ENCODE measurements at places on chromosomes 2 and 18.

GRCh38 chr18:28005164-28005563 lies 171.8 kb downstream of the CDH2 start:
- no peak for DNase-seq

DNA sequence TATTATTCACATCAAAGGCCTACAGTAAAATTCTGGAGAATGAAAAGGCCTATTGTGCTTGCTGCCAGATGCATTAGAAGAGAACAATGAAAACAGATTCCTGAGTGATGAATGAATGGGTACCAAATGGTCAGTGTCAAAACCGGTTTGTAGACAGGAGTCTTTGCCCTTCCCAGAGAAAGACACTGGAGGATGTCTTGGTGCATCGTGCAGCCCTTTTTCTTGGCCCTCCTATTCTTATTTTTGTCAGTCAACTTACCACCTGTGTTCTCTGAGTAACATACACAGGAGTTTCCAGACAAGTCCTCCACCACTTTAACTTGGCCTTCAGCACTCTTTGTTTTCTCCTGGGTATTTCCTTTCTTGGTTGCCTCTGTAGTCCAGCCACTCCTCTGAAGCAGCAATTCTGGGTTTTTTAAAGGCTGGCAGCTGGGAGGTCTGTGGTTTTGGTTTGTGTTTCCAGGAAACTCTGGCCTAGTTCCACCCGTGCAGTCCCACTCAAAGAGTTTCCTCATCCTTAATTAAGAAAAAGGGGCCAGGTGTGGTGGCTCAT lies 29.4 kb downstream of the PSTPIP2 start:
- DNase-seq, result no peak

GRCh38 chr2:126915903-126916302 lies 17.2 kb downstream of the TEX51 start:
- DNase-seq, result no peak

DNA sequence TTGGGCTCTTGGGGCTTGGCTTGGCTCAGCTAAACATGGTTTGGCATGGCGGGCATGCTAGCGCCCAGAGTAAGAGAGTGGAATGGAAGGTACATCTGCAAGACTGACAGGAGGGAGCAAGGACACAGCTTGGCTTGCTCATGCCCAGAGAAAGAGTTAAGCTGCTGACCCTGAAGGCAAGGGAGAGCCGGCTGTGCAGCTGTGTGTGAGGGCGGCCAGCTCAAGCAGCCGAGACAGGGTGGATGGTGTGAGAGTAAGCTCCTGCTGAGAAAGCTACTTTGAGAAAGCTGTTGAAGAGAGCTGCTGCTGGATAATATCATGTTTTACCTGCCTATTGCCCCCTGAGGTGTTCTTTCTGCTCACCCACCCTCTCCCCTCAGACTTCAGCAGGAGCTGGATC lies 135.6 kb downstream of the CCBE1 start:
- DNase-seq, result no peak

DNA sequence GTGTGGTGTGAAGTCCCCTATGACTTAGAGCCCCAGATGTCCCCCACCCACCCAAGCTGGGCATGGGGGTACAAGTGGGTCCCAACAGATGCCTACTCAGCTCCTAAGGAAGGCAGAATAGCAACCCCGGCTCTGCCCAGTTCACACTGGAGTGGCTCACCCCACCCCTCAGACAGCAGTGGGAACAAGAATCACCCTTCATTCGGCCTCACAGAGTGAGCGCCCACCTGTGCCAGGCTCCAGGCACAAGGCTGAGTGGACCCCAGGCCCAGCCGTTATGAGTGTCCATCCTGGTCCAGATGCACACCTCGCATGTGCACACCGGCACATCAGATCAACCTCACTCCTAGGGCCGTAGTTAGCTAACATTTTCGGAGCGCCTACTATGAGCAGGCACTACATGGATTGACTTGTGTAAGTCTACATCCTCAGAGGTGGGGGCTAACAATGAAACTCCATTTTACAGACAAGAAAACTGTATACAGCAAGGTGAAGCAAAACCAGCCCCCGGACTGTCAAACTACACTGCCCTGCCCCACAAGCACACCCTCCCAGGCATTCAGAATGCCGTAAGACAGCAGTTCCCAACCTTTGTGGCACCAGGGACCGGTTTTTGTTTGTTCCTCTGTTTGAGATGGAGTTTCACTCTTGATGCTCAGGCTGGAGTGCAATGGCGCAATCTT lies 2.8 kb upstream of the ASTL start:
- no peak for DNase-seq

DNA sequence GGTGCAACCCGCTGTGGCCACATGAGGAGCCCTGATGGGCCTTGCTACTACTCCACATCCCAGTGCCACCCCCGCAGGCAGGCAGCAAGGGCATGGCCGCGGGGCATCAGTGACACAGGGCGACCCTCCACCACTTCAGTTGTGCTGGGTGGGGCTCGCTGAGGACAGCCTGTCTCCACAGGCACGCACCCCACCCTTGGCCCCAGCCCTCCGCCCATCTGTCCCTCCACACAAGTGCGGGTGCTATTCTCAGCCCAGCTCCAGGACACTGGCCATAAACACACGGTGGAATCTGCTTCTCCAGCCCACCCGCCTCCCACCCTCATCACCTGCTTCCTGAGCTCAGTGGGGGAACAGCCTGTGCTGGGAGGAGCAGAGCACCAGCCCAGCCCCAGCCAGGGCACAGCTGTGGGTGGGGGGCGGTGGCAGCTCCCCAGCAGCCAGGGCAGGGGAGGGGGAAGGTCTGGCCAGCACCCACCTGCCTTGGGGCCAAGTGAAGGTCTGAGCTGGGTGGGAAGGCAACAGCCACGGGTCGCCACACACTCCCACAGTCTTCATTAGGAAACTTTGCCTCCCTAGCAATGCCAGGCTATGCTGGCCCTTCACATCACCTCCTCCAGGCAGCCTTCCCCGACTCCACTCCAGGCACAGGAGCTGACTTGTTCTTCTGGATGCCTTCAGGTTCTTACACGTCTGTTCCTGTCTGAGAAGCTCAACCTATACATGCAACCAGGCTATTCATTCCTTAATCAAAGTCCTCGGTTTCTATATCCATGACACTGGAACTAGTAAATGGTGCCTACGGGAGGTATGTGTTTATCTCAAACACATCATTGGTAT lies 16.5 kb downstream of the BIN1 start:
- DNase-seq, result no peak

DNA sequence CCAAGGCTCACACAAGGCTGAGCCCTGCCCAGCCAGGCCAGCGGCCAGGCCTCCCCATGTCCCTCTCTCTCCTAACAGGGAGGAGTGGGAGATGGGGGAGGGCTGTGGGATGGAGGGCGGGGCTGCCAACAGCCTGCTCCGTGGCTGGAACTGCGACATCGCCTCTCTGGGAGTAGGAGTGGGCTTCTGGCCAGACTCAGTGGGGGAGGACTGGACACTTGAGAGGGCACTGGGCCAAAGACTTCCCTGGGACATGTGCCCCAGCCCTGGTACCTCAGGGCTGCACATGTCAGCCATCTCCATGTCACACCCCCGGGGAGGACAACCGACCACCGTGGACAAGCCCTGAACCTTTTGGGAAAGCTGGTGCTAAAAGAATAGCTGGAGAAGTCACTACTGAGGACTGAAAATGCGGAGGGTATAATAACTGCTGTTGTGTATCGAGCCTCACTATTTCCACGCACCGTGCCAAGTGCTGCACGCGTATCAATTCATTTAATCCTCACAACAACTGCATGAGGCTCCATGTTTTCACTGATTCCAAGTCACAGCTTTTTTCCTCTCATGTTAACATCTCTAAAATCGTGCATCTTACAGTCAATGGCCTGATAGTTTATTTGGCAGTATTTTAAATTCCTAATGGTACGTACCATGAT lies 127.3 kb downstream of the MSH2 start:
- no peak for DNase-seq

GRCh38 chr18:12044591-12044990 lies 49.1 kb upstream of the ANKRD62 start:
- no peak for DNase-seq

GRCh38 chr2:55133467-55134315 lies 83.4 kb upstream of the RTN4 start:
- DNase-seq, result peak; percentile 58

DNA sequence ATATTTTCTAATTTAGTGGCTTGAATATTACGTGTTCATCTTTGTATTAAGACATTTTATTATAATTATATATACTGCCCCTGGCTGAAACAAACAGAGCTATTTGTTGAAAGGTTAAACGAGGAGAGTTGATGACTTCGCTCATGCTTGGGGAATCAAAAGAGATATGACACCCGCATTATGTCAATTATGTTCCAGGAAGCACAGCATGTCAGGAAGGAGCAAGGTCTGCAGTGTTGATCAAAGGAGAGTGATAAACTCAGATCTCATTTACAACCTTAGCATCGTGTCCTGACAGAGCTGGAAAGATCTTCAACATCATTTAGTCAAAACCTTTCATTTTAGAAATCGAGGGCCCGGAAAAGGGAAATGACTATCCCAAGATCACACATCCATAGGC lies 510.1 kb downstream of the TDRD15 start:
- no peak for DNase-seq

DNA sequence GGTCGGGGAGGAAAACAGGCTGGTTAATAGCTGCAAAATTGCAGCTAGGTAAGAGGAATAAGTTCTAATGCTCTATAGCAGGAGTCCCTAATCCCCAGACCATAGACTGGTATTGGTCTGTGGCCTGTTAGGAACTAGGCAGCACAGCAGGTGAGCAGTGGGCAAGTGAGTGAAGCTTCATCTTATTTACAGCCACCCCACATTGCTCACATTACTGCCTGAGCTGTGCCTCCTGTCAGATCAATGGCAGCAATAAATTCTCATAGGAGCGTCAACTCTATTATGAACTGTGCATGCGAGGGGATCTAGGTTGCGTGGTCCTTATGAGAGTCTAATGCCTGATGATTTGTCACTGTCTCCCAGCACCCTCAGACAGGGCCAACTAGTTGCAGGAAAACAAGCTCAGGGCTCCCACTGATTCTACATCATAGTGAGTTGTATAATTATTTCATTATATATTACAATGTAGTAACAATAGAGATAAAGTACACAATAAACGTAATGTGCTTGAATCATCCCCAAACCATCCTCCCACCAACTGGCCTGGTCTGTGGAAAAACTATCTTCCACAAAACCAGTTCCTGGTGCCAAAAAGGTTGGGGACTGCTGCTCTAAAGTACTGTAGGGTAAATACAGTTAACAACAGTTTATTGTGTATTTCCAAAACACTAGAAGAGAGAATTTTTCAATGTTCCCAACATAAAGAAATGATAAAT lies 91.7 kb upstream of the TFCP2L1 start:
- DNase-seq, result no peak

GRCh38 chr18:5568416-5568815 lies 24.6 kb upstream of the EPB41L3 start:
- no peak for DNase-seq

- DNase-seq, result no peak
Observed at GRCh38 chr2:240906141-240906910, at the start of gene CROCC2. CROCC2 (plus strand) TSS chr2:240906336; CDS start chr2:240906514, 178 bp downstream.

DNA sequence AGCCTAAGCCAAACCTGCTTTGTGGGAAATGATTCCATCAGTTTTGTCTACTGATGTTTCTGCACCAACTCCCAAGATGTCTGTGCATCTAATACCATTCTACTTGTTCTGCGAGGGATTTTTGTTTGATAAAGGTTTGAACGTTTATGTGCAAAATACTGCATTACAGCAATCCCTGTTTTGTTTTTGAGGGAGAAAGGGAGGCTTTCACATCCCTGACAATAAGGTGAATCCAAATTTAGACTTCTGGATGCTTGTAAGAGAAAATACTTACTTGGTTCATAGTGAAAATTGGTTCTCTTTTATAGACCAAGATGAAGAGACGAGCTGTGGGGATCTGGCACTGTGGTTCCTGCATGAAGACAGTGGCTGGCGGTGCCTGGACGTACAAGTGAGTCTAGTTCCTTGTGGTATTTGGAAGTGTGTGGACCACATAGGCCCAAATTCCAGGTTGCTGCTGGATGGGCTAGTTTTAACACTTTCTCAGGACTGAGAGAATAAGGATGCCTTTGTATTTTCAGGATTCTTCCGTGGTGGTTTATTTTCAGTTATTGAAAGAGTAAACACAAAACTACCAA lies 1.1 kb downstream of the RPL37A start:
- DNase-seq, result no peak

GRCh38 chr2:72719416-72719815 lies 106.4 kb downstream of the EXOC6B start:
- no peak for DNase-seq

DNA sequence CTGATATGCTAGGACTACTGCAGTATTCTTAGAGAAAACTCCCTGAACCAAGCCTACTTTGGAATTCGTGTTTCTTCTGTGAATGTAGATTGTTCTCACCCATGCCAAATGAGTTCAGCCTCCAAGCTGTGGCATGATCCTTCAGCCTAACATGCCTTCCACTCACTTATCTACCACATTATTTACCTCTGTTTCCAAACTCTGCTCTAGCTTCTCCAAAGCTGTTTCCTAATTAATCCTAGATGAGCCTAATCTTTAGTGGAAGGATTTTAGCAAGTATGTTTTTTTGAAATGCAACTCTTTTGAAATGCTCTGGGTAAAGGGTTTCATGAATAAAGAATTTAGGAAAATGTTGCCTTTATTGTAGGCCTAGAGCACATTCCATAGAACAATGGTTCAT lies 152.9 kb upstream of the MMADHC start:
- no peak for DNase-seq

- no peak for DNase-seq
Observed at GRCh38 chr2:120884472-120885290, 149.0 kb downstream of the GLI2 start.

GRCh38 chr2:8406271-8406670 lies 275.6 kb upstream of the ID2 start:
- DNase-seq, result no peak

DNA sequence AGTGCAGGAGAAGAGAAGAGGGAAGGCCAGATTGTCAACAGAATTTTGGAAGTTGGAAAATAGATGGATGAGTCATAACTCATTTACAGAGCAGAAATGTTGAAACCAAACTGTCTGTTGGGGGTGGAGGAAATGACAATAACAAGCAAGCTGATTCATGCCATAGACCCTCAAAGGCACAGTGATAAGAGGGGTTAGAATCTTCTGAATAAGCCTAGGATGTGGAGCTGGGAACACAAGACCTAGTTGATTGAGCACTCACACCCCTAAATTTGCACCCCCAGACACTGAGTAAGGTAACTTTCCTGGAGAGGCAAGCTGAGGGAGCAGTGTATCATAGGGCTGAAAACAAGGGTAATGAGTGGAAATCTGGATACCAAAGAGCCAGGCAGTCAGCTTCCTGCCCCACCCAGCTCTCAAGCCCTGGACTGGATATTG lies 141.4 kb downstream of the SCG2 start:
- peak; percentile 16 for DNase-seq

- DNase-seq, result no peak
Observed at GRCh38 chr2:136389809-136390208, 271.9 kb upstream of the CXCR4 start.

GRCh38 chr2:67871686-67872412 lies 191.0 kb downstream of the C1D start:
- DNase-seq, result peak; percentile 55

GRCh38 chr2:160411167-160411566 lies 82.4 kb downstream of the RBMS1 start:
- no peak for DNase-seq

GRCh38 chr18:3037423-3037915 lies 24.5 kb upstream of the LPIN2 start:
- no peak for DNase-seq

Data from AG04449 (cell line).